ENCODE measurements at places on chromosomes 16 and 17.

DNA sequence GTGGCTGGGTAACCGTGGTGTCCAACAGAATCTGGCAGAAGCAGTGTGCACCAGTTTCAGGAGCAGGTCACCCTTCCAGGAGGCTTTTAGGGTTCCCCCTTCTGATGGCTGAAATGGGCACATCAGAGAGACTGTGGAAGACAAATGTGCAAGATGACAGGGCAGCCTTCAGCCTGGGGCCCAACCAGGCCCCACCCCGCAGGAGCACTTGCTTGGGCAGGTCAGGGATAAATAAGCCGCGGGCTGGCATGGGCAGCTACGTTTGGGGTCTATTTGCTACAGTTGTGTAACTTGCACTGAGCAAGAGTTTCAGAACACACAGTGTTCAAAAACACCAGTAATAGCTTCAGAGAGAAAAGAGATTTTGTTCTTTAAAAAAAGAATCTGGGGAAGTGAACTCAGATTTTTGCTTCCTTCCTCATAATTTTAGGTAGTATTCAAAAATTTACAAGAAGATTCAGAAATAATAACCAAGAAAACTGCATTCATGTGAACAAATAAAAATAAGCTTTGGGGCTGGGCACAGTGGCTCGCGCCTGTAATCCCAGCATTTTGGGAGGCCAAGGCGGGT lies 44.9 kb upstream of the BAHCC1 start:
- DNase-seq: no peak

- no peak for DNase-seq
Observed at GRCh38 chr17:67712375-67712774, 5.4 kb upstream of the NOL11 start.

DNA sequence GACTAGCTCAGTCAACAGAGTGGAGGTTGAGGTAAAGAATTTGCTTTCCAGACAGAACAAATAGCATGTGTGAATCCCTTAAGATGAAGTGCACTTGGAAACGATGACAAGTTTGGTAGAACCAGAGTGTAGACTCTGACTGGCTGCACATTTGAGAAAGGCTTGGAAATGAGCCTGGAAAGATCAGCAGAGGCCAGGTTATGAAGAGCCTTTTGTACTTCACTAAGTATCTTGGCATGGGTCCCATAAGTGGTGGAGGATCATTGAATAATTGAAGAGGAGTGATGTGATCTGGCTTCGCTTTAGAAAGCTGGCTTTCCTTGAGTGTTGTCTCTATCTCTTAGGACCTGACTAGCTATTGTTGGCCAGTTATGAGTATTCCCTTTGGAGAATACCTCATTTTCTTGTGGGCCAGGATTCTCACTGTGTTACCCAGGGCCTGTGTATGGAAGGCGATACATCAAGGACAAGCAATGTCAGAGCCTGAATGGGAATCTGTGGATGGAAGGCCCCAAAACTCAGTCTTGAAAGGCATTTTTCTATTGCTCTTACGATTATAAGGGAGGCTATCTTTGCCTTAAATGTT lies 329.8 kb downstream of the UTP18 start:
- DNase-seq: no peak

DNA sequence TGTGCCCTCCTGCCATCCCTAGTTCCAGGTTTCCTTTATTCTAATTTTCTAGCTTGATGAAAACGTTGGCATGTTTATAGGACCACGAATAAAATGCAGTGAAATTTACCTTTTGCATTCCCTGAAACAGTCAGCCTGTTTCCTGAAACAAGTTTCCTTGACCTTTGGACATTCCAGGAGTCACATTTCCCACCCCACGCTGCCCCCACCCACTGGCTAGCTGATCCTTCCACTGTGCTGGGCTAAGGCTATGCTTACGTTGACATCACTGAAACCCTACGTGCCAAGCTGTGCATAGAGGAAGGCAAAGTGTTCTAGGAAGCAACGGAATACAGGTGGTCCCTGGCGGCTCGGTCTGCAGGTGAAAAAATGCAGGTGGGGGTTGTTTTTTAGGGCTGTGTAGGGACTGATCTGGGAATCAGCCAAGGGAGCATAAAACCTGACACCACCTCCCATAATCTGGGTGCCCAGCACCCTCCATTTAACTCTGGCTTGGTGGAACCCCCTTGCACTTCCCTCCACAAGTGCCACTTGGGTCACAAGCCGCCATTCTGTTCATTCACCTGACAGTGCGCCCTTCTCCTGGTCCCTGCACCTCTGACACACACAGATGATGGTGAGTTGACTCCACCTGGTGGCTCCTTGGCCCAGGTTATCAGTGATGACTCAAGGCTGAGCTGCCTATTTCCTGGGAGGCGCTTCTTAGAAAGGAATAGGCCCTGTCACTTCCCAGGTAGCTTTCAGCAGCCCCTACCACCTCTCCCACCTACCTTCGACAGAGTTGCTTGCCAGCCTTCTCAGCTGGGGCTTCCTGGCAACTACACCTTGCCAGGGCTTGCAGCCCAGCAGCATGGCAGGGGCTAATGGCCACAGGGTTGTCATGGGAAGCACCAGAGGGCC lies 83.7 kb downstream of the N4BP1 start:
- peak; percentile 29 for DNase-seq

GRCh38 chr16:65284626-65285025 lies 162.8 kb upstream of the CDH11 start:
- DNase-seq: no peak

DNA sequence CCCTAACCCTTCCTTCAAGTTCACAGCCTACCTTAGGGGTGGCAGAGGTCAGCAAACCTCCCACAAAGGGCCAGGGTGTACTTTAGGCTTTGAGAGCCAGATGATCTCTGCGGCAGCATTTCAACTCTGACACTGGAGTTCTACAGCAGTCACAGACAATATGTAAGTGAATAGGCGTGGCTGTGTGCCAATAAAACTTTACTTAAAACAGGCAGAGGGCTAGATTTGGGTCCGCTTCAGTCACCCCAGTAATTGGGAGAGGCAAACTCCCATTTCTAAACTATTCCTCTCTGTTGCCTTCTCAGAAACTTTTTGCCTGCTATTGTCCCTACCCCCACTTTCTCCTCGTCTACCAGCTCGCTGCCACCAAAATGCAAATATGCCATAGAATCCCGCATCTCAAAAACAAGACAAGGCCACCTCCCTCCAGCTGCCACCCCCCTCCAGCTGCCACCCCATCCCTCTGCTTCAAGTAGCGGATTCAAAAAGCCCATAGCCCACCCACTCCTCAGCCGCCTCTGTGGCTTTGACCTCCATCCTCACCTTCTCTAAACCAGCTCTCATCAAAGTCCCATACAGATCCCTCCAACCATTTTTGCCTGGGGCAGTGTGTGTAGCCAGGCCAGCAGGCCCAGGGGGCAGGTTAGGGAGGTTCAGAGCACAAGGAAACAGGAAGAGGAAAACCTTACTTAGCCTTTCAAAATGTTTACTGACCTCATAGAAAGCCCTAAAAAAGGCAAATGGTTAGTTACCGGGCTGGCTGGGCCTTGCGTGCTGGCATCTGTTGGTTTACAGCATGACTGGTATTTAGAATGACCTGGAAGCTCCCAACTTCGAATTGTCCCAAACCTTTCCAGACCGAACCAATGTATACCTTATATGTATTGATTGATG lies 19.9 kb upstream of the DNAH17 start:
- DNase-seq: no peak

DNA sequence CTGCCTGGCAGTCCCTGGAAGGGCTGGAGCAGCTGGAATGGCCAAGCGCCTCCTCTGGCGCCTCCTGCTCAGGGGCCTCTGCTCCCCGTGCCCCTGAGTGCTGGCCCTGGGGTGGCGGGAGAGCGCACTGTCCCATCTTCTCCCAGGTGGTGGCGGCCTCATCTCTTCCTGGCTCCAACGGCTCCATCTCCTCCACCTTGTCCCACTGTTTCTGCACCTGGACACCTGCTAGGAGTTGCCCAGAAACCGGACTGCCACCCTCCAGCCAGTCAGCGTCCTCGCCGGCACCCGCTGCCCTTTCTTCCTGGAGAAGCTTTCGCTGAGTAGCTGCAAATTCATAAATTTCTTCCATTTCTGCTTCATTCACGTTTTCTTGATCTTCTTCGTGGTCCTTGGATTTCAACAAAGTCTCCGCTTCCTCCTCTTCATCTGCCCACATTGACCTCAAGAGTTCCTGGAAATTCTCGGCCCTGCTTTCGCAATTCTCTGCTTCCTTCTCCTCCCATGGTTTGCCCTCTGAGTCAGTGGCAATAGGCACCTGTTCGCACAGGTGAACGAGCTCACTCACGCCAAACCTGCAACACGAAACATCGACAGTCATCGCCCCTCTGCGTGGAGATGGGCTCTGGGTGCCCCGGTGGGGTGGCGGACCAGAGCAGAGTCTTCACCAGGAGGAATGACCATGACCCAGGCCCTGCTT lies 13.7 kb upstream of the NLRC3 start:
- no peak for DNase-seq

GRCh38 chr17:71866095-71866494 lies 254.7 kb upstream of the SOX9 start:
- no peak for DNase-seq

GRCh38 chr17:80352216-80352895 lies 62.6 kb upstream of the ENDOV start:
- no peak for DNase-seq

DNA sequence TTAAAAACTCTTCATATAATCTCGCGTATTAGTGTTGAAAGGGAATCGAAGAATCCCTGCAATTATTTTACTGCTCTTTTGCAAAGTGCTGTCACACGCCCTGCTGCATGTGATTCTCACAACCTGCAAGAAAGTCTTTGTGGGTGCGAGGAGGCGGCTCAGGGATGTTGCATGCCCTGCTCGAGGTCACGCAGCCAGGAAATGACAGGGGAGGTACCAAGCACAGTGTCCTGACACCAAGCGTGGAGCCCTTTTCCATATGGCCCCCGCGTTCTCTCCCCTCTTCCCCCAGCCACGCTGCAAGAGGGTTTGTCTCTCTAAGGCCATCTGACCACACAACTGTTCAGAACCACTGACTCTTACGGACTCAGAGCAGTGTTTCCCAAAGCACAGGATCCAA lies 37.6 kb downstream of the OR3A1 start:
- DNase-seq: no peak

GRCh38 chr17:37130984-37131446 lies 182.3 kb downstream of the AATF start:
- no peak for DNase-seq

DNA sequence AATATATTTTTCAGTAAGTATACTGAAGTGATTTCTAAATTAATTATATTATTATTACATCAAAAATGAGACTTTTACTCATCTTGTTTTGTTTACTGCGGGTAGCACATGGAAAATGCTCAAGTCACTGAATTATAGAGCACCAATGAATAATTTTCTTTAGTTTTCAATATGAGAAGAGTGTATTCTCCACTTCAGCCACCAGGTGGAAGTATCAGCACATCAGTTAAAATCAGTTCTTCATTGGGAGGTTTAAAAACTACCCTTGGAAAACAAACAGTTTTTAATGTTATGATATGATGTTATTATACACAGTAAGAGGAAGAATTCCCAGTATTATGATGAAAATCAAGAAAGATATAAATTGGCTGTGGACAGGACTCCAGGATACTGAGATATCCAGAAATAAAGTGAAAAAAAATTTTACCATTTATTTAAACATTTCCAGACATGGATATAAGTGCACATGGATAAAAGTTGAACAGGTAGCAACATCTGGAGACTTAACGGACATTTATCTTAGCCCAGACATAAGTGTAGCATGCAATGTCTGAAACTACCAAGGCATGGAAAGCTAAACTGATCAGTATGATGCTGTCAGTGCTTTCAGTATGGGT lies 467.3 kb downstream of the KCNJ2 start:
- DNase-seq: peak; percentile 4

DNA sequence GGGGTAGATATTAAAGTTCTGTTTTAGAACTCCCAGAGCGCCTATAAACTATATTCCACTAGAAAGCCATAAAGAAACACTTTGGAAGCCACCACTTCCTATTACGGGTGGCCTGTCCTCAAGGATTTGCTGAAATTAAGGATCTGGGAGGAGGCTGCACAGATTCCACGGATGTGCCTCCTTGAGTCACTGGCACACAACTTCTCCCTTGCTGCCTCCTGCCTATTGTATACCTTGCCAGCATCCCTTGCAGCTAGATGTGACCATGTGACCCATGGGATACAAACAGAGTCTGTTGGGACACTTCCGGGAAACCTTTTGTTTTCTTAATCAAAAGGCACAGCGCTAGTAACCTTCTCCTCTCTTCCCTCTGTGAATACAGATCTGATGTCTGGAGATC lies 263.0 kb downstream of the C16orf95 start:
- DNase-seq: no peak

DNA sequence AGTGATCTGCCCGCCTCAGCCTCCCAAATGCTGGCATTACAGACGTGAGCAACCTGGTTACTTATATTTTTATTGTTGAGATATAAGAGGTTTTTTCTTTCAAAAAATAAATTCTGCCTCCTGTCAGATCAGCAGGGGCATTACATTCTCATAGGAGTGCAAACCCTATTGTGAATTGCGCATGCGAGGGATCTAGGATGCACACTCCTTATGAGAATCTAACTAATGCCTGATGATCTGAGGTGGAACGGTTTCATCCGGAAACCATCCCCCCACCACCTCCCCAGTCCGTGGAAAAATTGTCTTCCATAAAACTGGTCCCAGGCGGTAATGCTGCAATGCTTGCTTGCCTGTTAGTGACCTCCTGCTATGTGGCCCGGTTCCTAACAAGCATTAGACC lies 7.5 kb upstream of the CNEP1R1 start:
- no peak for DNase-seq

- DNase-seq: no peak
Observed at GRCh38 chr16:68728523-68728922, 8.6 kb upstream of the CDH1 start.

- DNase-seq: no peak
Observed at GRCh38 chr17:73679476-73679875, 35.2 kb upstream of the SDK2 start.

DNA sequence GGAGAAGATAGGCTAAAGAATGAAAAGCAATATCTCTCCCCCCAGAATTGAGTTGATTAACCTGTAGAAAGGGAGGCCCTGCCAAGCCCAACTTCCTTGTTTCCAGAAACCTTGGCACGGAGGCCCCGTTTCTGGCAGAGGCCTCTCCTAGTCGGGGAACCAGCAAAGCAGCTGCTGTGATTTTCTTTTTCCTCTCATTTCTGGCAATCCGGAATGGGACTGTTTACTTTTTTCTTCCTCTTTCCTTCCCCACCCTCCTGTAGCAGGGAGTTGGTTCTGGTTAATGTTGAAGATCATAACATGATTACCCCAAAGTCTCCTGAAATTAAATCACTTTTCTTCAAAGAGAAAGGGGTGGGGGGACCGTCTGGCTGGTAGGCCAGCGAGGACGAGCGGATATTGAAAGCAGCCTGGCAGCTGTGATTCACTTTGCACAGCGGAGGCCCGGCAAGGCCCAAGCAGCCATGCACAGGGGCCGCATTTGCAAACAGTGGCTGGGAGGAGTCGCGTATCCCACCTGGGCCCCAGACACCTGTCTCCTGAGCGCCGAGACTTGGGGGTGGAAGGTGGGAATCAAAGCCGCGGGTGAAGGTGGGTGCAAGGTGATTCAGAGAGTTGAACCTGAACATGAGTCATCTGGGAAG lies 51.5 kb downstream of the NTN1 start:
- no peak for DNase-seq

DNA sequence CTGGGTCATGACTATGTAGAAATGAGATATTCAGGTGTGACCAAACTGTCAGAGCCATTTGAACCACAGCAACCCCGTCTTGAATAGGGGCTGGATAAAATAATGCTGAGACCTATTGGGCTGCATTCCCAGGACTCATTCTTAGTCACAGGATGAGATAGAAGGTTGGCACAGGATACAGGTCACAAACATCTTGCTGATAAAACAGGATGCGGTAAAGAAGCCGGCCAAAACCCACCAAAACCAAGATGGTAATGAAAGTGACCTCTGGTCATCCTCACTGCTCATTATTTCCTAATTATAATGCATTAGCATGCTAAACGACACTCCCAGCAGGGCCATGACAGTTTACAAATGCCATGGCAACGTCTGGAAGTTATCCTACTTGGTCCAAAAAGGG lies 545.5 kb downstream of the TMEM114 start:
- DNase-seq: no peak

Data from CD4-positive, alpha-beta T cell treated with Interleukin-4 for 4 hours (primary cell).